ENCODE measurements at places on chromosomes 3 and 15.
A peak's percentile ranks its signal among the peaks of the same experiment; 100 is the strongest.

DNA sequence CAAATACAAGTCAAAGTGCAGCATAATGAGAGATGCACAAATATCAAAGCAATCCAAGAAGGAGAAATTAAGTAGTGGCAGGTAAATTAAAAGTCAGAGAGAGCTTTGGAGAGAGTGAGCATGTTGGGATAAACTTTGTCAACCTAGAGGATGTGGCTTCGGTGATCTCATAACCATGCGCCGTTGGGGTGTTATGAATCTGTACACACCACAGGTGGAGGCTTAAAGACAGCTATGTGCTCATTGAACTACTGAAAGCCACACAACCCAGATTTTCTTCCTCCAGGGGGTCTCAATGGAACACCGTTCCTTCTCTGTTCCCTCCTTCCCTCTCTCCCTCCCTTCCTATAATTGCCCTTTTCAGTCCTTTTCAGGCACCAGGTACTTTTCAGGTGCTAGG, 52.0 kb downstream of the SUCNR1 start:
- no peak for DNase-seq

GRCh38 chr3:8359133-8359532, 142.5 kb upstream of the LMCD1 start:
- DNase-seq, result no peak

DNA sequence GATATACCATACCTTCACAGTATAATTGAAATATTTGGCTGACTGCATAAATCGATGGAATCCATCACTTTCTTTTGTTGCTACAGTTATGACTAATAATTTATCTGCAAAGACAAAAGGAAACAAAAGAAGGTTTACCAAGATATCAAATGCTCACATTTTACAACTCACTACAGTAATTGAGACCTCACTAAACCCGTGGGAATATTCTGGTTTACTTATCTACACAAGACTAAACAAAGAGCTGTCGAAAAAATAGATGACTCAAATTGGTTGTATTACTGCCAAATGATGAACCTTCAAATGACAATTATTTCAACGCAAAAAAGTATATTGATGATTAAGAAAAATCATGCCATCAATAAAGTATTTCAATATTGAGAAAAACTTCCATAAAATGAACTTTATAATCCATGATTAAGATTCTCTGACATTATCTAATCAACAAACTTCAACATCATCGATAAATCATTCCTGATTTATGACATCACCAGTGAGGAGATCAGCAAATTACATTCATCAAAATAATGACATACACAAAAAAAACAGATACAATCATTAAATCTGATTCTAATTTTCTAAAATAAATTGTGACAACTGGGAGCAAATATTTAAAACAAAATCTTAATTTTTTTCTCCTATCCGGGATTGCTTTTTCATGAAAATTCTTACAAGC, 36.7 kb downstream of the PLOD2 start:
- no peak for DNase-seq

GRCh38 chr3:48644898-48645760, 9.9 kb upstream of the SLC26A6 start:
- DNase-seq, result no peak

- no peak for DNase-seq
Observed at GRCh38 chr3:101037613-101038012, 44.4 kb upstream of the ABI3BP start.

DNA sequence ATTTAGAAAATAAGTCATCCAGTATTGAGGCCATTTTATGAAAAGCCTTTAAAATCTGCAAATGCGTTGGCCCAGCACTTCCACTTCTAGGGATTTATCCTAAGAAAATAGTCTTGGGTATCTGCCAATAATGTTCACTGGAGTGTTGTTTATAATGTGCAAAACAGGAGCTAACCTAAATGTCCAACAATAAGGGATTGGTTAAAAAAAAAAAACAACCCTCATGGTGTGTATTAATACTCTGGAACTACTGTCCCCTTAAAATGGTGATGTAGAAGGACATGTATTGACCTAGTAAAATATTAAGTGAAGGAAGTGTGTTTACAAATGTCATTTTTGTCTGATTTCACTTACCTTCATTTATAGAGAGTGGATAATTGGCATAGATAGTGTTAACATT, 58.0 kb downstream of the IGF1R start:
- no peak for DNase-seq

- no peak for DNase-seq
Observed at GRCh38 chr3:160090653-160091052, 102.0 kb downstream of the IL12A start.

GRCh38 chr15:80507131-80507530, 102.9 kb downstream of the ARNT2 start:
- no peak for DNase-seq

GRCh38 chr3:38459499-38460048, 5.9 kb downstream of the ACVR2B start:
- no peak for DNase-seq

DNA sequence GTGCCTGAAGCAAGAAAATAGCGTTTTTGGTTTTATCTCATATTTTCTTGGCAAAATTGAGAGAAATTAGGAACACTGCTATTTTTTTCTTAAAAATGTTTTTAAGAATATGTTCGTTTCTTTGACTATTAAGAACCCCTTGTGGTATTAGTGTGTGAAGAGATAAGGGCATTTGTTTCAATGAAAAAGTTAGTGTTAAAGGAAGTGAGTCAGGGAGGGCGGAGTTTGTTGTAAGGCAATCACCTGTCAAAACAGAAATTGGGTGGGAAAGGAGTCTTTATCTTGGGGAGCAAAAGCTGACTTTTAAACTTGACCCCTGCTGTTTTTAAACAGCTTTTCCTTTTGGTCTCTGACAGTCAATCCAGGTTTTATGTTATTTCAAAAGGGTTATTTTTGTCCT, 4.2 kb downstream of the RAP2B start:
- no peak for DNase-seq

DNA sequence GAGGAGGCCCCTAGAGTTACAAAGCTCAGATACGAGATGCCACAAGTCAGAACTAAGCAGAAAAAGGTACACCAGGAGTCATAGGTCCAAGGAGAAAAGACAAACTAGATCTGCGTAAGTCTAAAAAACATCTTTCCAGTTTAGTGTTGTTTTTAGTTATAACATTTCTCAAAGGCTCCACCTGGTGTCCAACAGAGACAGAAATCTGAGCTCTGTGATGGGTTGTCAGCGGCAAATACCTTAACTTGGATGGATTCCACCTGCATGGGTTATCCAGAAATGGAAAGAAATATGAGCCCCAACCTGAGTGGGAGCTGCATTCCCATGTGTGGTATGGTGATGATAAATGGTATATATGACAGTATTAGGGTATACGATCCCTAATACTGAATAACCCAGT, 238.6 kb upstream of the CHRM5 start:
- no peak for DNase-seq

GRCh38 chr3:69500604-69501003, 114.7 kb upstream of the FRMD4B start:
- no peak for DNase-seq

DNA sequence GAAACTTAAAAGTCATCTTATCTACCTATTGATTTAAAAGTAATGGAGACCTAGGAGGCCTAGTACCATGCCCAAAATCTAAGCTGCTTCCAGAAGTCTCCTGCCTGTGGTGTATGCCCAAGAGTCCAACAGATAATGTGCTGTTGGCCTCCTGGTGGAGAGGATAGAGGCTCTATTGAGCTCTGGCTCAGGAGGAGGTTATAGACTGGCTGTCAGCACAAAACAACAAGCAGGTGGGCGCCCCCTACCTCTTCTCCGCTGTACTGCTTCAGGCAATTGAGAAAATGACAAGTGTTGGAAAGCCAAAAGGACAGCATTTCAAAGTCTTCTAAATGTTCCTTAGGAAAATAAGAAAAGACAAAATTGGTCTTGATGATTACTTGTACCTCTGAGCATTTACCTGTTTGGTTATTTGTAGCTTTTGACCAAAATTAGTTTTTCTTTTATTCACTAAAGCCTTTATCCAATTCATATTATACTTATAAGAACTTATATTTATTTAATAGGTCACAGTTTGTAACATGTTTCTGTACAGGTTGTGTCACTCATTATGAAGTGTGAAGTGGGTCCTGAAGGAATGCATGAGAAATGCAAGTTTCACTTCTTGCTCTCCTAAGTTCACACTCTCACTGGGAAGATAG, 17.2 kb upstream of the GNB5 start:
- peak; percentile 82 for DNase-seq

DNA sequence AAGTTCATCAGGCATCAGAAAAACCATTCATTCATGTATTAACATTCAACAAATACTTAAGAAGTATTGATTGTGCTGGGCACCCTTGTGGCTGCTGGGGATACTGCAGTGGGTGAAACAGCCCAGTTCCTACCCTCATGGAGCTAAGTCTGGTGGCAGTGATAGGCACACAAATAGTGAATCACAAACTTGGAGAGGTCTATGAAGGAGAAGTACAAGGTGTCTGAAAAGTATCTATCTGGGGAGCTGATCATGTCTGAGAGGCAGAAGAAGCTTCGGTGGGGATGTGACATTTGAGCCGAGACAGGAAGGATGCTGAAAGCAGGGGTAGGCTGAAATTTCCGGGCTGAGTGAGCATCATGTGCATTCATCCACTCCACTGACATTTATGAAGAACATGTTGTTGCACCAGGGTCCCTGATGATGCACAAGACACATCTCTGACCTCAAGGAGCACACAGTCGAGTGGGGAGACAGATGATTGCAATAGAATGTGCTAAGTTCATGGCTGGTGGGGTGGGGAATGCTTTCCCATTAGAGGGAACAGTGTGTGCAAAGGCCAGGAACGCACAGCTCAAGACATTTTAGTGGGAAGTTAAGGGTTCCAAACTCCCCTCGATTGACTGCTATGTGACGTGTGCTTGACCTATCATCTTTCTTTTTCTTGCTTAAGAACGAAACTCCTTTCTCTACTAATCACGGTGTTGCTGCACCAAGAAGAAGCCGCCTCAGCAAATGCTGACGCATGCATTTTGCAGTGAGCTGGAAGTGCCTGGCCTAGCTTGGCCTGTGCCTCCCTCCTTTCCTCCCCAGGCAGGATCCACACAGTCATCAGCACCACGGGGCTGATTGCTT, 309.1 kb upstream of the ICE2 start:
- no peak for DNase-seq

DNA sequence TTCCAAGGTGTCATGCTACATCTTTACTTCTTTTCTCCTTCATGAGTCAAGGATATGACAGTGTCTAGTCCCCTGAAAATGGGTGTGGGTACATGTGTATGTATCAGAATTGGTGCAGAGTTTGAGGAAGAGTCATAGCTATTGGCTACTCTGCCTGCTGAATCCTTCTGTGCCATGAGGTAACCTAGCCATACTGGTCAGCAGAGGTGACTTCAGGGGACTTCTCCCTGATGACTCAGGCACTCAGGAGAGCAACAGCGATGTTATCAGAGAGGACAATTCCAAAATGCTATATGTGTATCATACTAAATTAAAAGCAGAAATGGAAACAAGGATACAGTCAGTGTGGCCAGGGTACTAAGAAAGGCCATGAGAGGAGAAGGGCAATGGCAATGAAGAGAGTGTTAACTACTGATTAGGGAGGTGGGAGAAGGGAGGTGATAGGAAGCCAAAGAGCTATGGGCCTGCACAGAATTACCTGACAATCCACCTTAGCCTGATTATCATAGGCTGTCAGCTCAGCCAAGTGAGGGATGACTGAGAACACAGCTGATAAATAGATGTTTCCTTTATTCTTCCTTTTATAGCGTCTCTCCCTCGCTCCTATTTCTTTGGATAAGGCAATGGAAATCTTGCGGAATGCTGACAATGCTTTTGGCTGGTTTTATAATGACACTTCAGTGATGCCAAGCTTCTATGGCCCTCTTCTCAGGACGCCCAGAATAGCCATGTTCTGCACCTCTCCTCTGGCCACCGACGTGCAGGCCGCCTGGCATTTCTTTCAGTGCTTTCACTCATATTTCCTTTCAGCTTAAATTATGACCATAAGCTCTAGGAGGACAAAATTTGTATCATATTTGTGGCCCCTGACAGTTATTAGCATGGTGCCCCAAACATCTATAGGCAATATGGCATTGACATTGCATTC, 90.6 kb downstream of the FGF12 start:
- DNase-seq, result no peak

GRCh38 chr15:31801152-31801551, 229.2 kb upstream of the CHRNA7 start:
- DNase-seq, result peak; percentile 26

DNA sequence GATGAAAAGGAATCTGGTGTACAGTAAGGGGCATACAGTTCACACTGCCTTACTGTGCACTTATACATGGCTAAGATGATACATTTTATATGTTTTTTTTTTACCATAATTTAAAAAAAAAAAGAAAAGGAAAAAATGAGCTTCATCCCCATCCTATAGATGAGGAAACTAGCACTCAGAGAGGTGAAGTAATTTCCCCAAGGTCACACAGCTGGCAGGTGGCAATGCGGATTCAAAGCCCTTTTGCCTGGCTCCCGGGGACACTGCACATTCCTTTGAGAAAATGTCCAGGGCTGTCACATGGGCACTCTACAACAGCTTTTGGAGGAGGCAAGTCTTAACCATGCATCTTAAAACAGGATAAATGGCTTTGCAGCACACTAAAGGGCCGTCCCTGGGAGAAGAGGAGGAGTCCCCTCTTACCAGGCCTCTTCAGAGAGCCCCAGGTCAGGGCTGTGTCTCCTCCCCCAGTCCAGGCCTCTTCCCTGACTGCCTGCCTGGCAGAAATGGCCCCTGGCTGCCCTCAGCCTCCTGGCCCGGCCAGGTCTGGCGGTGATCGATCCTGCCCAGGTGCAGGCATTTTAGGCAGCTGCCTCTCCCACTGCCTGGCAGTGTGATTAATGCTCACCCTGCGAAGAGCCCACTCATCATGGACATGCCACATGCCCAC, 95.1 kb upstream of the LINGO1 start:
- no peak for DNase-seq

DNA sequence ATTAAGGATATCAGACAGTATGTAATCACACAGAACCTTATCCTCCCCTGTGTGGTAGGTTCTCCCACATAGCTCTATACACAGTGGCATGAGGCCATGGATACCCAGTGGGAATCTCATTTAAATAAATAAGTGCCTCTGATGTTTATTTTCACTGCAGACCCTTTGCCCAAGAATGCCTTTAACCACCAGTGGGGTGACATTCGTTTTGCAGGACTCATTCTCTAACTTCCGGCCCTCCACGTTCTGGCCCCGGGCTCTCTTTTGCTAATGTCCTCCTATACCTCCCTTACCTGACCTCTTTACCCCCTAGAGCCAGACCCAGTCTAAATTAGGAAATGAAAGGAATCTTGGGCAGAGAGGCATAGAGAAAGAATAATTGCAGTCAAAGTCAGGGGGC, 8.3 kb downstream of the CCDC80 start:
- DNase-seq, result no peak

DNA sequence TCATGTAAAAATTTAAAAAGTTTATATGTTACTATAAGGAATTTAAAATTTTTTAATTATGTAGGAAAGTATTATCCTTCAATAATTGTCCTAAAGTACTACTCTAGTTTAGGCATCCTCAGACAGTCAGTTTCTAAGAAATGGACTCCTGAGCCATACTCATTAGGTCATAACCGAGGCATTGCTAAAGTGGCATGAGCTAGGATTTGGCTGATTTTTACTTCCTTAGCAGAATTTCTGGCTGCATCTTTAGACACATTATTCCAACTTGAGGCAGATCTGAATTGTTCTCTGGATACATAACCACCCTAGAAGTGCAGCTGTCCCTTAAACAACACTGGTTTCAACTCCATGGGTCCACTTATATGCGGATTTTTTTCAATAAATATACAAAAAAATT, 38.3 kb downstream of the IFT57 start:
- DNase-seq, result no peak

Data from ecto neural progenitor cell (in vitro differentiated cells).